ENCODE measurements at places on chromosomes 11 and 22.

DNA sequence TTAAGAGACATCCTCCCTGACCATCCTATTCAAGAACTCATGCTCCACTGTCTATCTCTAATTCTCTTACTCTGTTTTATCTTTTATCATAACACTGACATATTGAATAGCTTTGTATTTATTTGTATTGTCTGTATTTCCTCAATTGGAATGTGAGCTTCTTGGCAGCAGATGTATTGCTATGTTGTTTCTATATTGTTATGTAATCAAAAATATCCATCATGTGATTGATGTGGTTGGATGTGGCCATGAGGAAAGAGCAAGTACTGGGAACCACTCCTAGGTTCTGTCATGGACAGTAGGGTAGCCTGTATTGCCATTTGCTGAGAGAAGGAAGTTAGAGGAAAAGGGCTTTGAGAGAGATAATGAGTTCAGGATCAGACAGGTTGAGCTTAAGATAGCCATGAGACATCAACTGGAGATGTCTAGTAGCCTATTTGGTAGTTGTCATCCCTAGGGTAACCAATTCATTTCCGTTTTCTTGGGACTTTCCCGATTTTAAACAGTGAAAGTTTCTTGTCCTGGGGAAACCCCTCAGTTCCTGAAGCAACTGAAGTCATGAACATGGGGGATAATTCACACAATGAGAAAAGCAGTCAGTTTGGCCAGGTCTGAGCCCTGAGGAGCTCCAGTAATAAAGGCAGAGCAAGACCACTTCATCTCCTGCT is 404.5 kb downstream of the INSC start:
- no peak for DNase-seq

DNA sequence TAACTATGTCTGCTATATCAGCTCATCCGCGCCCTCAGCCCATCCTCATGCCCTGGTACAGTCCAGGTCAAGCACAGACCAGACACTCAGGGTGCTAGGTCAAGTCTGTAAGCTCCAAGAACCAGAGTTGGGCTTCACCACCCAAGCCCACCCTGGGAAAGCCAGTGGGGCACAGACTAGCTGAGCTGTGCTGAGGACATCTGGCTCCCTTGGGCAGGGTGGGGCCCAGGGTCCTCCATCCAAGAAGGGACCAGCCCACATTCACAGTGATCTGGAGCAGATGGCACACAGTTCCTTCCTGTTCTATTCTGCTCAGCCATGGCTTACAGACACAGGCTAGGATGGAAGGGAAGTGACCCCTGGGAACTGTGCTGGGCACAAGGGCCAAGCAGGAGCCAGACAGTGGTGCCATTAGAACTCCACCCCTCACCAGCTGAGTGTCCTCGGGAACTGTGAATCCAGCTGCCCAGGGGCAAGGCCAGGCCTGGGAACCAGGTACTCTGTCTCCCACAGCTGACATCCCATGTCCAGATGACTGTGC is 9.1 kb downstream of the P2RY6 start:
- DNase-seq, result no peak

GRCh38 chr22:37337204-37337943 is 55.1 kb downstream of the CYTH4 start:
- DNase-seq, result peak; percentile 49

- DNase-seq, result no peak
Measured at GRCh38 chr22:46824344-46824909, 62.0 kb downstream of the TBC1D22A start.

DNA sequence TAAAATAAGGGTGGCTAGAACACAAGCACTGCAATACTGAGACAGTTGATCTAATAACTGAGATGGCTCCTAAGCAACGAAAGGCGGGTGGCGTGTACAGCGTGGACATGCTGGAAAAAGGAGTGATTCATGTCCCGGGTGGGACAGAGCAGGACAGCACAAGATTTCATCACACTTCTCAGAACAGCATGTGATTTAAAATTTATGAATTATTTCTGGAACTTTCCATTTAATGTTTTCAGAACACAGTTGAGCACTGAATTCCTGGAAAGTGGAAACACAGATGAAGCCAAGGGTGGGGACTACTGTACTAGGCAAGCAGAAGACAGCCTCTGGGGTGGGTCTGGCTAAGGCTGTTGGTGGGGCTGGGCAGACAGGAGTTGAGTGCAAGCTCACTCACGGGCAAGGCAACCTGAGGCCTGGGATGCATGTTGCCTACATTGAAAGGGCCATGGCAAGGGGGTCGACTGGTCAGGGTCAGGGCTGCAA is 165.6 kb upstream of the DDI1 start:
- DNase-seq, result no peak

- DNase-seq, result no peak
Measured at GRCh38 chr11:112771851-112772250, 189.4 kb upstream of the NCAM1 start.

- peak; percentile 71 for DNase-seq
Measured at GRCh38 chr11:67572747-67573419, 10.7 kb upstream of the GSTP1 start.

DNA sequence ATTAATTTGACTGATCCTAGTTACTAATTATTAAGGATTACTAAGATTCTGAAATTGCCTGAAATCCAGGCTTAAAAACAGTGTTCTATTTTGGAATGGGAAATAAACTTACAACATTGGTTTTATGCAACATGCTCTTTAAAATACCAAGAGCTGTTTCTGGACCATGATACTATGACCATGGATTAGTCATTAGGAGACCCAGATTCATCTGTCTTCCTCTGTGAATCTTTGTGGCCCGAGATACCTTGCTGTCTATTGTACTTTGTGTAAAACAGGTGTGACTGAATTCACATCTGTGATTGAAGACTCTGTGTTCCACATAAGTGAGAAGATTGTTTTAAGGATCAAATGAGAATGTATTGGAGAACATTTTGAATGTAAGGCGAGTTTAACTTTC is 98.8 kb downstream of the HSD17B12 start:
- no peak for DNase-seq

GRCh38 chr11:26365284-26365683 is 33.4 kb downstream of the ANO3 start:
- DNase-seq, result no peak

- DNase-seq, result no peak
Measured at GRCh38 chr11:102234779-102235439, 82.4 kb upstream of the BIRC3 start.

DNA sequence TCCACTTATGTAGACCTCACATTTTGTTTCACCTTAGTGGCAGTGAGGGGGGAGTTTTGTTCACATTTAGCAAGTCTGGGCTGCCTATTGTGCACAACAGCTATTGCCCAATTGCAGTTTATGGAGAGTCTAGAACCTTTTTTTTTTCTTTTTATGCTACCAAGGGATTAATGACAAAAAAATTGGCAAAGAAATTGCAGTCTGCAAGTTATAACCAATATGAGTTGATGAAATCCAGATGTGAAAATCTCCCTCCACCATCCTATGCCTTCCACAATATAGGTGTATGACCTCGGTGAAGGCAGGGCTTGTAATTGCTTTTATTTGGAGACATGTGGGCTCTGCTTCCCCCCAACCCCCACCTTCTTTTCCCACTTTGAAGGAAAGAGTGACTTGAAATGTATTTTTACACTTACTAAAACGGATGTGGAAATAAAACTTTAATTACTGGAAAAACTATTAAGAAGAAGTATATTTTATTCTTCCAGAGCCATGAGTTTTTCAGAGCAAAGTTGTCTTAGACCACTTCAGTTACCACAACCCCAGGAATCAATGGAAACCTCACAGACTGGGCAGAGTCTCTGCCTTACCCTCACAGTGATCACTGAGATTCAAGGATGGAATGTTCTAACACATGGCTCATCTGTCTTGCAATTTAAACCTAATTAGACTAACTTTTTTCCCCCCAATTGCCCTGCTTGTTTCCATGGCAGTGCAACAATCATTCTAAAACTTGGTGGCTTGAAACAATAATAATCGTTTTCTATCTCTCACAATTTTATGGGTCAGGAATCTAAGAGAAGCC is 120.8 kb upstream of the SLC5A12 start:
- no peak for DNase-seq

DNA sequence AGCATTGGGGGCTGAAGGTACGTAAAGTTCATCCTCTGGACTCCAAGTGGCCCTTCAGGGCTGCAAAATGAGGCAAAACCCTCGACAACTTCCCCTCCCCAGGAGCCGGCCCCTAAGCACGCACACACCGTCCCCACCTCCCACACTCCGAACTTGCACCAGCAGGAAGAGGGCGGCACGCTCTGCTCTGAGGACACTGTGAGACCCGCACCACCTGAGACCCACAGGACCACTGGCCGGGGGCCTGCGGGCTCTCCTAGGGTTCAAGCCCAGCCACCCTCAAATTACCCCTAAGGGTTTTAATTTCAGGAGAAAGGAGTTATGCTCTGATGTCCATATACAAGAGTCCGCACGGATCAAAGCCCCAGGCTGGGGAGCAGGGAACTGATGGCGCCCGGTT is 49.7 kb upstream of the BID start:
- DNase-seq, result no peak

DNA sequence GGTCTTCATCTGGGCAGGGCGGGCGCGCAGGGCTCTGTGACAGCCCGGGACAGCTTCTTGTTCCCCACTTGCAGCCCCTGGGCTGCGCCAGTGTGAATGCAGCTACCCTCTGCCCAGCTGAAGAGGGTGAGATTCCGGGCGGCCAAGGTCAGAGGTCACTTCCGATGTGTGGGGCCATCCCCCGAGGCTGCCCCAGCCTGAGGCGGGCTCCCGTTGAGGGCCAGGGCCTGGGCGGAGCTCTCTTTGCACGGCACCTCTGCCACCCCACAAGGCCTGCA is 23.9 kb downstream of the MOB2 start:
- no peak for DNase-seq

DNA sequence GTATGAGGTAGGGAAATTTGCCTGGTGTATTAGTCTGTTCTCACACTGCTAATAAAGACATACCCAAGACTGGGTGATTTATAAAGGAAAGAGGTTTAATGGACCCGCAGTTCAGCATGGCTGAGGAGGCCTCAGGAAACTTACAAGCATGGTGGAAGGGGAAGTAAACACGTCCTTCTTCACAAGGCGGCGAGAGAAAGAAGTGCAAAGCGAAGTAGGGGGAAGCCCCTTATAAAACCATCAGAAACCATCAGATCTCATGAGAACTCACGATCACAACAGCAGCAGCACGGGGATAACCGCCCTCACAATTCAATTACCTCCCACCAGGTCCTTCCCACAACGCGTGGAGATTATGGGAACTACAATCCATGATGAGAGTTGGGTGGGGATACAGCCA is 12.0 kb upstream of the RFPL2 start:
- no peak for DNase-seq

GRCh38 chr11:10109806-10110205 is 184.2 kb downstream of the SBF2 start:
- peak; percentile 11 for DNase-seq

GRCh38 chr22:27022896-27023361 is 365.5 kb downstream of the MIAT start:
- no peak for DNase-seq

DNA sequence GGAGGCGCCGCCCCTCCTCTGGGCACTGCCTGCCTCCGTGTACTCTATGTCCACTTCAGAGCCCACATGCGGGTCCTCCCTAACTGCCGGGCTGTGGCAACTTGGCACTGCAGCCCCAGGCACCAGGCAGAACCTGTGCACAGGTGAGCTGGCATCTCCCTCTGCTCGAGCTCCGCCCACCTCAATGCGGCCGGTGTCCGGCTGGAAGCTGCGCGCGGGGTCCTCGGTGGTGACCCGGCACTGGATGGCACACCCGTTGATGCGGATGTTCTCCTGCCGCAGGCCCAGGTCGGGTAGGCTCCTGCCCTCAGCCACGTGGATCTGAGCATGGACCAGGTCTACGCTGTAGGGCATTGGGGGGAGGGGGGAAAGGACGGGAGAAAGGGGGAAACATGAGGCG is 9.1 kb downstream of the LRFN4 start:
- no peak for DNase-seq

- DNase-seq, result no peak
Measured at GRCh38 chr11:27525824-27526516, 19.4 kb upstream of the LIN7C start.

DNA sequence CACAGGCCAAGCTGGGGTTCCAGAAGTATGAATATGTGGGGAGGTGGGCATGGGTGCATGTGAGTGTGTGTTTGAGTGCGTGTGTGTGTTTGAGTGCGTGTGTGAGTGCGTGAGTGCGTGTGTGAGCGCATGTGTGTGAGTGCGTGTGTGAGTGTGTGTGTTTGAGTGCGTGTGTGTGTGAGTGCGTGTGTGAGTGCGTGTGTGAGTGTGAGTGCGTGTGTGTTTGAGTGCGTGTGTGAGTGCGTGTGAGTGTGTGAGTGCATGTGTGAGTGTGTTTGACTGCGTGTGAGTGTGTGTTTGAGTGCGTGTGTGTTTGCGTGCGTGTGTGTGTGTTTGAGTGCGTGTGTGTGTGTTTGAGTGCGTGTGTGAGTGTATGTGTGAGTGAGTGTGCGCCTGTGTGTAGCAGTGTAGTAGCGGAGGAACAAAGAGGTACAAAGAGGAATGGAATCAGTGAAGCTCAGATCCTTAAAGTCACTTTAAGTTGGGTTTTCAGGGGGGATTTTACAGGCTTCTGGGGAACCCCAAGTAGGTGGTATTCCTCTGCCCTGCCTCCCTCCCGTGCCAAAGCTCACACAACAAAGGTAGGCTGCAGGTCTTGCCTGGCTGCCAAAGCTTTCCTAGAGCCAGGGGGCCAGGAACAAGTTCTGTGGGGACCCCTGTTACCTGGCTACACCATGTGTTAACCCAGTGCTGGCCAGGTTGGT is 137.1 kb downstream of the KIRREL3 start:
- no peak for DNase-seq

- no peak for DNase-seq
Measured at GRCh38 chr11:109996060-109996459, 97.1 kb upstream of the ZC3H12C start.

DNA sequence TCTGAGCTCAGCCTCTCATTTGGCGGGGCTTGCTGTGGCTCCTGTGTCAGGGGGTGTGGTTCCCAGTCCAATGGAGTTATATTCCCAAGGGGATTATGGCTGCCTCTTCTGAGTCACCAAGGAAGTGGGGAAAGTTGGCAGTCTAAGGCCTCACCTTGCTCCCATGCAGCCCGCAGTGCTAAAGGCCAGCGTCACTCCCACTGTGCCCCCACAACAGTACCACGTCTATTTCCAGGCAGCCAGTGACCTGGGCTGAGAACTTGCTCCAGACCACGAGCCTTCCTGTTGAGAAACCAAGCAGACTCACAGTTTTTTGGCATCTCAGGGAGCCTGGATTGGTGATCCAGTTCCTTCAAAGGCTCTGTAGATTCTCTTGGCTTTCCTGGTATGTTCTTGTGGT is 45.6 kb downstream of the OR2AT4 start:
- DNase-seq, result peak; percentile 84

DNA sequence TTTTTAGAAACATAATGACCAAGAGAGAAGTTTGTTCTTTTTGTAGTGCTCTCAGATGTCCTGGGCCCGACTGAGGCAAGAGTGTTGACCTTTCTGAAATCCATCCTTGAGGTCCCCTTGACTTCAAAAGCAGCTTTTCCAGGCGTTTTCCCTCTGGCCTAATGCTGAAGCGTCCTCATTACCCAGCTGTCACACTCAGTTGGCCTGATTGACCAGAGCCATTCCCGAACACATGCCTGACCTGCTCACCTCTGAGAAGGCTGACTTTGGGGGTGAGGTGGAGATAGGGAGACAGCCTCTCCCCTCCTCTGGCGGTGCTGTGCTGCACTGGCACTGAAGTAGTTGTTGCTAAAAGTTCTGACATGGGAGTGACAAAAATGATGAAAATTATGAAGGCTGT is 66.9 kb downstream of the ALX4 start:
- DNase-seq, result no peak
